Stimulated activated CD8-positive, alpha-beta memory T cell treated with anti-CD3 and anti-CD28 coated beads, Interleukin-7, amount 100 ng/mL, for 1 hour (primary cell): ENCODE measurements at places on chromosomes 6 and 20.
A peak's percentile ranks its signal among the peaks of the same experiment; 100 is the strongest.

DNA sequence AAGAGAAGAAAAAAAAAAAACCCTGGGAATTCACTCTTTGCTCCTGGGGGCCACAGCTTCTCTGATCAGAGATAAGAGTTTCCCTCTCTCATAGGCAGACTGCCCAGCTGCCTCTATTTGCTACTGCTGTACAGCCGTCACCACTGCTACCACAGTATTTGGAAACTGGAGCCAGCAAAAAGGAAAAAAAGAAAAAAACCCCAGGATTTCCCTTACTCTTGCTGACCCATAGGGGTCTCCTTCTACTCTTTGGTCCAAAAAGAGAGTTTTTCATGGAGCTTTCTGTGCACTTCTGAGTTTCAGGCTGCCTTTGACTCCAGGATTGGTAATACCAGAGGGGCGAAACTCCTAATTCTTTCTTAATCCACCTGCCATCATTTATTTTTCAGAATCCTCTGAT is 89.7 kb downstream of the MDGA1 start:
- no peak for DNase-seq

GRCh38 chr6:145735356-145736165 is at the start of gene EPM2A:
TSS of gene EPM2A (minus strand) at chr6:145735520. CDS start at chr6:145735498, 22 bp downstream.
- DNase-seq: peak; percentile 9

DNA sequence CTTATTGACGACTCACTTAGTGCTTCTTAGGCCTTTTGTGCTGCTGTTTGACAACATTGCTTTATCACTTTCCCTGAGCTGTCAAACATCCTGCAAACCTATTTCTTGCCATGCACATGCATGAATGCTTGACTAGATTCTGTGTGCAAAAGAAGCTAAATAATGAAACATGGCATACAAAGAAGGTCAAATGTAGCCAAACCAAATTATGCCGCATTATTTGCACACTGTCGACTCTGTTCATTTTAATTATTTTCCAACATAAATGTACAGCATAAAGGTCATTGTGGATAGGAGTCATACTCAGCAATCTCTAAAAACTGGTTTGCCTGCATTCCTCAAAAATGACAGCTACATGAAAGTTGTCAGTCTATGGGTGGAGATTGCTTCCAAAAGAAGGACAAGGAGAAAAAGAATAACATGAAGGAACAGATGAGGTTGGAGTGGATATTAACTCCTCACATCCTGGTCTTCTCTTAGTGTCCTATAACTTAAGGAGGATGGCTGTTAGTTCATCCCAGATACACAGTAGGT is 123.1 kb upstream of the STXBP5 start:
- DNase-seq: no peak

DNA sequence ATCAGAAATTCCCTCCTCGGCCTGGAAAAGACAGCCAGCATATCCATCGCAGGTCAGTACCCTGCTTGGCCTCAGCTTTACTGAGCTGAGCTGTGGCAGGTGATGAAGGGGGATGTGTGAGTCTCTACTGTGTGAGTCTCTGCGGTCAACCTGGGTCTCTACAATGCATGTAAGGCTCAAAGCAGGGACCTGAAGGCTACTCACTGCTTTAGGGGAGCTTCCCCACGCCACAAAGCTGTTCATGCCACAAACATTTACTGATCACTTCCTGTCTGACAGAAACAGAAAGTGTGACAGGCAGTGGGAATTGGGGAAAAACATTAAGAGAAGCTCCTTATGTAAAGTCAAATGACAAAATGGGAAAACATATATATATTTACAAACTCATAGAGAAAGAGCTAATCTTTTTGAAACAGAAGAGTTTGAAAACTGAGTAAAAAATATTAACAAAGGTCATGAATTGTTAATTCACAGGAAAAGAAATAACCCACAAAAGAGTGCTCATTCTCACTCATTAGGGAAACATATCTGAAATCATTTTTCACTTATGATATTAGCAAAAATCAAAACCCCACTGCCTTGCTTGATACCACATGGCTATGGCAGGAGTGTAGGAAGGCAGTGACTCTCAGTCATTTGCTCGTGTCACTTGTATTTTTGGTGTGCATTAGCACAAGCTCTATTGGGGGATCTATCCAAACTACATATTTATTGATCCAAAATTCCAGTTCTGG is 5.8 kb downstream of the BTN3A3 start:
- no peak for DNase-seq

GRCh38 chr20:37649017-37649416 is 44.8 kb upstream of the CTNNBL1 start:
- no peak for DNase-seq

DNA sequence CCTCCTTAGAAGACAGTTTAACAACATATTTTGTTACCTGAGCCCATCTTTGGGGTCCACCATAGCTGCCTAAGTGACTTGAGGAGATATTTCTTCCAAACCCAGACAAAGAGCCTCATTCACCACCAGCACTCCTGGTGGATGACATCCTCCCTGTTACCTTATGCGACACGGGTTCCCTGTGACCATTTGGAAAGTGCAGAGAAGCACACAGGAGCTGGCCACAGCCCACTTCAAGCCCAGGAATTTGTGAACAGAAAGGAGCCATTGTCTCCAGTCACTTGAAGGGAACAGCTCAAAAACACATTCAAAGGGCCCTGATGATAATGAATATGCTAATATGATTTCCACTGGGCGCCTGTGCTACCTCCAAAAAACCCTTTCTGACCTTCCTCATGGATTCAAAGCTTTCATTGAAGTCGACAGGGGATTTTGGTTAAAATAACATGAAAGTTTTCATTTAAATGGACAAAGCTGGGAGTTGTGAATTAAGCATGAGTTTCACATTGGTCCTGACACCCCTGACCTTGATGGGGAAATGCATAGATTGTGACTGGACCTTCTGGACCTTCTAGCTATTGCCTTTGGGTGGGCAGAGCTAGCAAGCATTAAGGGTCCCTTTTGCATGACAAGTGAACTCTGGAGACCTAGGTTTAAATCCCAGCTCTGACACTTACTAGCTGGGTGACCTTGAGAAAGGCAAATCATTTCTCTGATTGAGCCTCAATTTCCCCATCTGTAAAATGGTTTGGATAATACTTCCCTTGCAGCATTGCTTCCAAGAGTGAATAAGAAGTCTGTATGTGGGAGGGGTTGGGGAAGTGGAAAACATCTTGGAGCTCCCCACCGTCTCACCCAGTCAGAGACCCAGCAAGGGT is 83.3 kb upstream of the SIRPA start:
- DNase-seq: no peak

DNA sequence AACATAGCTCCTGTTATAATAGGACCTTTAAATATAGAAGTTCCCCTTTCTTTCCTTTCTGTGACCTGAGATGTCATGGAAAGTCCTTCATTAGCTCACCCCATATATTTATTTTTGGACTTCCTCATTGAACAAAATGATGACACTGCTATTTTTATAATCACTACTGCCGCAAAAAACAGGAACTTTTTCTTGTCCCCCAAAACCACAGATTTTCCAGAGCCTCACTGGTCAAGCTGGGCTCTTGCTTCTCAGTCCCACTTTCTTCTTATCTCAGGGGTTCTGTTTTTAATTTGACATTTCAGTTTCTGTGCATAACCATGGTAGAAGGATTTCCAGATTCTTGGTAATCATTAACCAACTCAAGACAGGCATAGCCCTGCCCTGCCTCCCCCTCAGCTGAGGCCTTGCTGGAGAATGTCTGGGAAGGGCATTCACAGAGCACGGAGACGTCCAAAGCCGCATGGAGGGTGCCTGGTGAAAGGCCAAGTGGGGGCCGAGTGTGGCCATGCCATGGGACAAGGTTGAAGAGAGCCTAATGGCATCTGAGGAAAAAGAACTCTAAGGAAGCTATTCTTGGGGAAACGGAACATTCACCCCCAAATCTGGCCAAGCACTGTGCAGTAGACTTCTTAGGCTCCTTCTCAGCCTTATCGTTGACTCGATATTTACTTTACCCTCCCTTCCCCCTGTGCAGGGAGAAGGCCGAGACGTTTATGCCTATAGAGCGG is 73.7 kb downstream of the EDN1 start:
- no peak for DNase-seq

- DNase-seq: no peak
These were observed 334.0 kb upstream of the NT5E start for GRCh38 chr6:85115876-85116275.
